ENCODE measurements at places on chromosomes 4 and X.

DNA sequence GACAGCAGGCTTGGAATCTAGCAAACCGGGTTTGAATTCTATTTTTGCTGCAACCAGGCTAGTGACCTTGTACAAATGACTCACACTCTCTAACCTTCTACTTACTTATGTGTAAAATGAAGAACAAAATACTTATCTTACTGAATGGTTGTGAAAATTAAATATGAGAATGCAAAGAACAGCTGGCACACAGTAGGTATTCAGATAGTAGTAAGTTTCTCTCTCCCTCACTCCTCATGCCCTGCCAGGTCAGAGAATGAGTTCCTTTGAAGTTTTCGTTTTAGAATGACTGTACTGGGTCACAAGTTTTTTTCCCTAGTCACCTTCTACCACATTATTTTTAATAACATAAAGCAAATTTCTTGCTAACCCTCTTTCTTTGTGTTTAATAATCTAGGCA lies 33.0 kb downstream of the CISD2 start:
- no peak overlapping the region for H3K27ac ChIP-seq
- DNase-seq: no peak
- peaks cover under 1% of the 10 kb centered on the region for H3K4me1 ChIP-seq
- H3K27me3 ChIP-seq: no peaks in the 10 kb centered on the region

GRCh38 chr4:123236606-123237005 lies 160.0 kb upstream of the SPRY1 start:
- no peak for DNase-seq
- no peak overlapping the region for H3K27ac ChIP-seq
- no peaks in the 10 kb centered on the region for H3K27me3 ChIP-seq
- no peak overlapping the region for H3K4me3 ChIP-seq
- H3K4me1 ChIP-seq: no peaks in the 10 kb centered on the region
- no peaks in the 10 kb centered on the region for H3K36me3 ChIP-seq

DNA sequence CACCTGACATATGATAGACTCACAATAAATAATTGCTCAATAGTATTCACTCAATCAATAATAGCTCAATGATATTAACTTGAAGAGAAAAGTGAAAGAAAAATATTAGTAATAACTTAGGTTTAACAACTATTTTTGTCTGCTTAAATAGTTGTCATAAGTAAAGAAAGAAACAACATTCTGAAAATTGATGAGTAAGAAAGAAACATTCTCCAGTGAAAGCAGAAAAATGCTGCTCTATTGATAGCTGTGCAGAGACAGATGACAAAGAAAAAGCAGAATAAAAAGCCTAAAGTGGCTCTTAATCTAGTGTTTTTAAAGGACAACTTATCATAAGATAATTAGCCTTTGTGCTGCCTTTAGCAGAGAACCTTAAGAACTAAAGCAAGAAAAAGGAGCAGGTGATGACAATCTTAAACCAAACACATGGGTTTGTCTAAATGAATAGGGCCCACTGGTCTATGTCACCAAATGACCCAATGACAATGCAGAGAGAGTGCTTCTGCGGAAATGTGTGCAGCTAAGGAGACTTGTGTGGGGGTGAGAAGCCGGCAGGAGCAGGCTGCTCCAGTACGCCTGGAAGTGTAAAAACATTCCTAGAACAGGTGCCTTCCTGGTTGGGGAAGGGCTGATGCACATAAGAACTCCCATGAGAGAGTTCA lies 13.2 kb downstream of the HS3ST1 start:
- H3K27me3 ChIP-seq: no peaks in the 10 kb centered on the region
- no peaks in the 10 kb centered on the region for H3K36me3 ChIP-seq
- no peak overlapping the region for H3K27ac ChIP-seq

- no peak overlapping the region for H3K4me3 ChIP-seq
- peaks cover 51% of the 10 kb centered on the region for H3K36me3 ChIP-seq
- no peak overlapping the region for H3K27ac ChIP-seq
- no peaks in the 10 kb centered on the region for H3K27me3 ChIP-seq
Measured at GRCh38 chr4:118281611-118282442, 71.0 kb downstream of the PRSS12 start.

DNA sequence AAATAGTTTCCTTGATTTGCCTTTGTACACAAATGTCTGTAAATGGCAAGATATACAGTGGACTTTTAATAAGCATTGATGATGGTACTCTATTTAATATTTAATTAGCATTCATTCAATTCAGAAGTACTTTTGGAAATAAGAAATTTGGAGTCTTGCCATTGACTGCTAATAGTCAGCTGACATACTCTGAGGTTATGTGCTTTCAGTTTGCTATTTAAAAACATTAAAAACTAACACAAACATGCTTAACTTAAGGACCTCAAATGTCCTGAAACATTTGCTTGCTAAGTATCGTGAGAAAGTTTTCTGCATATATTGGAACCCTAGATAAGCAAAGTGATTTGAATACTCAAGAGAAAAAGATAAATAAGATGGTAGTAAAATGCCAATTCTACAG lies 64.6 kb downstream of the REELD1 start:
- no peak overlapping the region for H3K27ac ChIP-seq
- H3K27me3 ChIP-seq: no peaks in the 10 kb centered on the region
- DNase-seq: no peak
- no peaks in the 10 kb centered on the region for H3K36me3 ChIP-seq

GRCh38 chrX:131405497-131405896 lies 116.4 kb upstream of the IGSF1 start:
- DNase-seq: no peak
- H3K27me3 ChIP-seq: no peaks in the 10 kb centered on the region
- H3K27ac ChIP-seq: no peak overlapping the region
- no peaks in the 10 kb centered on the region for H3K36me3 ChIP-seq
- H3K4me1 ChIP-seq: no peaks in the 10 kb centered on the region
- H3K4me3 ChIP-seq: no peak overlapping the region

DNA sequence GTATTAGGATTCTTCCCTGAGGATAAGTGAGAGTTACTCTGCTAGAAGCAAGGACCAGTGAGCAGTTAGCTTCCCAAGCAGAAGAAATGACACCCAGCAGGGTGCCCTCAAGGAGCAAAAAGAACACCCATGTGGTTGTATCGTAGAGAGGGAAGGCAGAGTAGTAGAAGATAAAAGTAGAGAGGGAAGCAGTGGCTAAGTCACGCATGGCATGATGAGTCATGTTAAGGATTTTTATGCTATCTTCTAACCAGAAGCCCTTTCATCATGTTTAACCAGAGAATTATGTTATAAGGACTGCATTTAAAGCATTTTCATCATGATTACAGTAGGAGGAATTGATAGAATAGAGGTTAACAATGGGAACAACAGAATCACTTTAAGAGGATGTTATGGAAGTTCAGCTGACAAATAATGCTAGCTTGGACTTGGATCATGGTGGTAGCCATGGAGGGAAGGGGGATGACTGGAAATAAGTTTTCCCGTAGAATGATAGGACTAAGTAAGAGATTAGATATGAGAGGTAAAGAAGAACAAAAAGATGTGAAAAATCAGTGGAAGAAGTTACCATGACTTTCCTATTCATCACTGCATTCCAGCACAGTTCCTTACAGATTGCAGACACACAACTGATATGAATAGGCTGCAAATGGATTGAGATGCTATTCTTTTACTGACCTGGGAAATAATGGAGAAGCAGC lies 383.5 kb upstream of the INTU start:
- no peak overlapping the region for H3K4me3 ChIP-seq
- no peaks in the 10 kb centered on the region for H3K4me1 ChIP-seq
- no peaks in the 10 kb centered on the region for H3K27me3 ChIP-seq
- no peak for DNase-seq
- no peaks in the 10 kb centered on the region for H3K36me3 ChIP-seq
- no peak overlapping the region for H3K27ac ChIP-seq

DNA sequence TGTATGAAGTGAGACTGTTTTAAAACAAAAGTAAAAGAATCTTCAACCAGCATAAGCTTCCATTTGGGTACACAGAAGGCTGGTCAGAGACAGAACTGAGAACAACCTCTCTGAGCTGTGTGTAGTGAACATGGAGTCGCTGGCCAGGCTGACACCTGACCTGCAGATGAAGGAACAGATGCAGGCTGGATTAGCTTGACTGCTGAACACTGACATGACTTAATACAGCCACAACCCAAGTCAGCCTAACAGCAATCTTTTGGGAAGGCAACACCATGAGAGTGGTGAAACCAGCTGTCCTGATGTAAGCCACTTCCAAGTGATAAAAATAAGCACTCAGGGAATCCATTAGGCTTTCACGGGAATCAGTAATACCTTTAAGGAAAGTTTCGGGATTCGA lies 10.1 kb downstream of the SCARB2 start:
- no peaks in the 10 kb centered on the region for H3K36me3 ChIP-seq
- DNase-seq: no peak
- no peak overlapping the region for H3K27ac ChIP-seq
- peaks cover 22% of the 10 kb centered on the region for H3K4me1 ChIP-seq

GRCh38 chr4:57053508-57053907 lies 56.7 kb downstream of the IGFBP7 start:
- no peak overlapping the region for H3K4me3 ChIP-seq
- no peaks in the 10 kb centered on the region for H3K36me3 ChIP-seq
- no peak for DNase-seq
- H3K4me1 ChIP-seq: no peaks in the 10 kb centered on the region

DNA sequence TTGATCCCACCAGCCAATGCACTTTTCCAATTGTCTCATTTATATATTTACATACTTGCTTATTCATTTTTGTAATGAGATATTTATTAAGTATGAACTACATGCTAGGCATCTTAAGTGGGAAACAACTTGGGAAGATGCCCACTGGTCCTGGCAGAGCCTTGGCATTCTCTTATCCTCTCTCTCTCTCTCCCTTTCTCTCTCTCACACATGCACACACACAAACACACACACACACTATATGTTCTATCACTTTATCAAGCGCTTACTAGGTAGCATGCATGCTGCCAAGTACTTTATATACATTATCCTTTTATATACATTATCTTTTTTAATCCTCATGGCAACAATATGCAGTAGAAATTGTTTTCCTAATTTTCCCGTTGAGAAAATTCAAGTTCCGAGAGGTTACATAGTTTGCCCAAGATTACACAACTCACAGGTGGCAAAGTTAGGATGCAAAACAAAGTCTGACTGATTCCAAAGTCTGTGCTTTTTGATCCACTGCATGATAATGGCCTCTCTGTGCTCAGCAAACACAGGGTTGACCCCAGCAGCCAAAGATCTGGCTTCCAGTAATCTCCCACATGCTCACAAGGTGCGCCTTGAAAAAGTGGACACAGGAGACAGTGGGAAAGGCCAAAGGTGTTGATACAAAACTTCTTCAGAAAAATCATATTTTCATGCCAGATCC lies 173.1 kb upstream of the KLF3 start:
- no peak overlapping the region for H3K4me3 ChIP-seq
- peaks cover 34% of the 10 kb centered on the region for H3K4me1 ChIP-seq
- no peaks in the 10 kb centered on the region for H3K36me3 ChIP-seq
- no peaks in the 10 kb centered on the region for H3K27me3 ChIP-seq
- DNase-seq: no peak
